Stimulated activated effector memory CD8-positive, alpha-beta T cell treated with anti-CD3 and anti-CD28 coated beads, Interleukin-12 subunit alpha, Interleukin-12 subunit beta, amount 100 ng/mL, for 72 hours (primary cell): ENCODE measurements at places on chromosomes 5 and 9.
A peak's percentile ranks its signal among the peaks of the same experiment; 100 is the strongest.

DNA sequence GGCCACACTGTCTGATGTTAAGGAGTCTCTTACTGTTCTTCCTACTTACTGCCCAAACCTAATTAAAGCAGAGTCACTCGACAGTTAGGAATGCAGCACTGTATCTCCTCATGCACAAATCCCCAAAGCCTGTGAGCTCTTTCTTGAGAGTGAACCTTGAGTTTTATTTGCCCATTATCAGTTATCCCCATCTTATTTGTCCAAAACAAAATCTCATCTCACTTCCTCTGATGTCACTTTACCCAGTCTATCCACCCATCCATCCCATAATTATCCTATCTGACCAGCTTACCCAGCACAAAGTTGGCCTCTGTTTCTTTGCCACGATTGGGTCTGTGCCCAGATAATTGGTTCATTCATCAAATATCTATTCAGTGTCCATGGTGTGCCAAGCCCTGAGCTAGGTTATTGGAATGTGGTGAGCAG lies 250.8 kb downstream of the SLIT3 start:
- DNase-seq = no peak

DNA sequence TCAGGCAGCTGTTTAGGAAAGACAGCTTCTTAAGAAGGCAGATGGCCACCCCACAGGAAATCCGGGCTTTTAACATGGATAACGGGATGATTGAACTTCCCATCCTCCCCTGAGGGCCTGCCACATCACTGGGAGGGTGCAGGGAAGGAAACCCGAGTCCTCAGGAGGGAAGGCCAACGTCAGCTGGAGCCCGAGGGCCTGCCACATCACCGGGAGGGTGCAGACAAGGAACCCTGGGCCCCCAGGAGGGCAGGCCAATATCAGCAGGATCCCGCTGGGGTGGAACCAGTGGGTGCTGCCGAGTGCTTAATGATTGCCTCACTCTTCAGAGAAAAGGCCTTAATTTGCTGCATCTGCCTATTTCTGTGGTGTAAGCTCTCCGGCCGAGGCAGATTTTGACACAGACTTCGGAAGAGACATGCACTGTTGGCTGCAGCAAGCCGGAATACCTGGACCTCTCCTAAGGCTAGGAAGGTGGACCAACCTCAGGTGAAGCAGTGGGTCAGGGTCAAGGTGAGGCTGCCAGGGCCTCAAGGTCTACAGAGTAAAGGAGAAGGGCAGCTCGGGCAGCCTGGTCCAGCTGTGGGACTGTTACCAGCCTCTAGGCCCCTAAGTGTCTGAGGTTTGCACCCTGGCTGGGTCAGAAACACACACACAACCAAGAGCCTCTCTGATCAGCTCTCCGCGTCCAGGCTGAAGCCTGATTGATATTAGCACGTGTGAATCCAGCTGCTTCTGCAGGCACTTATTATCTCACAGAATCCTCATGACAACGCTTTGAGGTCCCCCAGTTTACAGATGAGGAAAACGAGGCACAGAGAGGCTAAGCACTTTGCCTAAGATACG lies 14.8 kb upstream of the COL5A1 start:
- DNase-seq = no peak

- no peak for DNase-seq
Measured at GRCh38 chr9:127723444-127723843, 7.6 kb downstream of the TTC16 start.

- peak; percentile 18 for DNase-seq
Measured at GRCh38 chr5:171711571-171711970, 74.0 kb upstream of the SMIM23 start.

GRCh38 chr5:180519098-180519497 lies 24.9 kb downstream of the CNOT6 start:
- no peak for DNase-seq

- no peak for DNase-seq
Measured at GRCh38 chr5:74895906-74896305, 29.7 kb upstream of the FAM169A start.

DNA sequence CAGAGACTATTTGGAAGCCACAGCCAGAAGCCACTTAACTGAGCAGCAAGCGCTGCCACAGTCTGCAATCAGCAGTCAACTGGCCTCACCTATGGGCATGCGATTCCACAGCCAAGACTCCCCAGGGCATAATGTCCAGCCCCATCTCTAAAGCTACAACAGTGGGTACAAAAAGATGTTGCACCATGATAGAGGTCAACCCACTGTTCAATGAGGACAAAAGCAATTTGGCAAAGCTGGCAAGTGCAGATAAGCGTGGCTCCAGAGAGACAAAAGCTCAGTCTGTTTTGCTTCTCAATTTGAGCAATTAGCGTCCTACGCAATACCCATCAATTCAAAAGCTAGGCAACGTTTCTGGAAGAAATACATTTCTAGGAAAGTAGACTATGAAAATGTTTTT lies 3.2 kb downstream of the TAS2R1 start:
- no peak for DNase-seq

- DNase-seq = no peak
Measured at GRCh38 chr5:41809128-41809527, 61.1 kb downstream of the OXCT1 start.

GRCh38 chr5:107929080-107929479 lies 258.3 kb upstream of the EFNA5 start:
- no peak for DNase-seq

GRCh38 chr9:96116275-96117064 lies 185.5 kb downstream of the HSD17B3 start:
- no peak for DNase-seq

GRCh38 chr9:123460091-123460490 lies 104.1 kb downstream of the CRB2 start:
- no peak for DNase-seq

GRCh38 chr5:150511578-150512367 lies 3.8 kb downstream of the NDST1 start:
- no peak for DNase-seq

GRCh38 chr5:8958602-8959001 lies 587.3 kb downstream of the SEMA5A start:
- no peak for DNase-seq

- DNase-seq = no peak
Measured at GRCh38 chr9:114521846-114522245, 16.6 kb upstream of the WHRN start.

DNA sequence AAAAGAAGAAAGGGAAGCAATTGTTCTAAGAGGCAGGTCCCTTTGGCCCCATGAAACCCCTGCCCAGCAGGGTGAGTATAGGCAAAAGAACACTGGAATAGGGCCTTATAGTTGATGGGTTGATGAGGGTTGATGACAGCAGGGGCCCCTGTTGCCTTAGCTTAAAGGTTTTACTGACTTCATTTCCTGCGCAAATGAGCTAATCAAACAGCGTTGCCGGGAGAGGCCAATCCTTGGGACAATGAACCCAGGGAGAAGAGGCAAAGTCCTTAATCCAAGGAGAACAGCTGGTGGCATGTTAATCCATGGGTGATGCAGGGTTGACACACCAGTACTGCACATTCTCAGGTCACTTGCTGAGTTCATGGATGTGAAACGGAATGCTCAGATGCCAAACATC lies 22.0 kb upstream of the EPB41L4B start:
- DNase-seq = no peak

DNA sequence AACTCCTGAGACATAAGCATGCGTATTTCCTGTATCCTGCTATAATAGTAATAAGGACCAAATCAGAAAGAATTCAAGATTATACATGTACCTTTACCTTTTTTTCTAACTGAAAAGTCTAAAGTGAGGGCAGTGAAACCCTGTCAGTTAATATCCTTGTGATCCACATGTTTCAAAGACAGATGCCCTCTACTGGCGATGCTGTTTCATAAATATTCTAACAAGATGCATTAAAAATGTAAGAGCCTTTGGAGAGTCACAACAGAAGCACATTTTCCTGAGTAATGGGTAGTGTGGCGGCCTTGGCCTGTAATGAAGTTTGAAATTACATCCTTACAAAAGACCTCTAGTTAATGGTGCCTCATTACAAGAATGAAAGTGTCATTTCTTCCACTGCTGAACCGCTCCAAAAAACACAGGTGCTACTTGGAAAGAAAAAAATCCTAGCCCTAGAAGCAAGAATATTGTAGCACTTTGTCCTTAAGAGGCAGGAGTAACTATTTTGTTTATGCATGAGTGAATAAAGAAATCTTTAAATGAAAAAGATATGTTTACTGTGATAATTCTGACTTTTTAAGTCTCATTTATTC lies 232.6 kb downstream of the EPB41L4A start:
- no peak for DNase-seq

GRCh38 chr9:93126825-93127368 lies 7.2 kb downstream of the NINJ1 start:
- no peak for DNase-seq

DNA sequence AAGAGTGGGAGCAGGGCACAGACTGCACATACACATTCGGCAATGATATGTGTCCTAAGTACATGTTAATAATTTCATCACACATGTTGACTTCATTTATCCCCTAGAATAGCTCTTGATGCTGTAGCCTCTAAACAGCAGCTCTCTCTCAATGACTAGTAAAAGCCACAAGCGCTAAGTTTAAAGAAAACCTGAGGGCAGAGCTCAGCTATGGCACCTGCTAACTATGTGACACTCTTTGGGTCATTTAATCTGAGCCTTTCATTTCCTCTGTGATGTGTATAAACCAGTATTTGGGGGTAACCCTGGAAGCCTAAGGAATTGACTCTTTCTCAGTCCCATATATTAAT lies 140.6 kb upstream of the MOCS2 start:
- no peak for DNase-seq

DNA sequence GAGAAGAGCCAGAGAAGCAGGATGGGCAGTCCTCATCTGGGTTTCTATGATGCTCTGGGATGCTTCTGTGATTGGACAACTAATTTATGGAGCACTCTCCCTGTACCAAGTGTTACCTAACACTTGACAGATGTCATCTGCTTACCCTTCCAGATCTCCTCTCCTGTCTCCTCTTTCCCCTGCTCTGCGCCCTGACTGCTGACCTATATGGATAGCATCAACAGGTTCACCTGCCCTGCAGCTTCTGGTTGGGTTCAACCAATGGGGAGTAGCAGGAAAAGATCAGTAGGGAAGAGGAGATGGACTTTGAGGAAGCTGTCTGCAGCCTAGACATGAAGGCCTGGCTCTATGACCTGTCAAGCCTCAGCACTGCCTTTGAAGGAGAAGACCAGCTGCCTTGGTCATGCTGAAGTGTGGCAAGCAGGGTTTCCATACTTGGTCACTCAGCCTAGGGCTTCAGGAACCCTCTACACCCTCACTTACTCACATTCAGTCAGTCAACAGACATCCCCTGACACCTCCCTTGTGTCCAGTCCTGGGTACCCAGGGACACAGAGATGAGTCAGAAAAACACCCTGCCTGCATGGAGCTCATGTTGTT lies 11.3 kb upstream of the P4HA2 start:
- DNase-seq = no peak
